NCI-H1694 treated with DMSO at 0.1 percent for 48 hours (cell line): ENCODE measurements at places on chromosomes 1 and 21.
A peak's percentile ranks its signal among the peaks of the same experiment; 100 is the strongest.

DNA sequence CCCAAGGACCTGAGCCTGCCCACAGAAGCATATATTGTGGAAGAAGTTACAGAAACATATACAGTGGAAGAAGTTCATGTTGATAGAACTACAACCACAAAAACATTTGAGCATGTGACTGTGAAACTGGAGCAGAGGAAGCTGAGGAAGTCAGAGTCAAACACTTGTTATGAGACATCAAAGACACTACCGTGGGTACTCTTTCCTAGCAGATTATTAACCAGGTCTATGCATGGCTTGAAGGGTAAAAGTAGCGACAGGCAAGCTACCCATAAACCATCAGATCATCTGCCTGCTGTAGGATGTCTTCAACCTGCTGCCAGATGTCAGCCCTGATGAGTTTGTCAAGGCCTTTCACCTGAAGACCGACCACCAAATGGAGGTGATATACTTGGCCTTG lies 35.8 kb downstream of the IVNS1ABP start:
- no peak for DNase-seq

DNA sequence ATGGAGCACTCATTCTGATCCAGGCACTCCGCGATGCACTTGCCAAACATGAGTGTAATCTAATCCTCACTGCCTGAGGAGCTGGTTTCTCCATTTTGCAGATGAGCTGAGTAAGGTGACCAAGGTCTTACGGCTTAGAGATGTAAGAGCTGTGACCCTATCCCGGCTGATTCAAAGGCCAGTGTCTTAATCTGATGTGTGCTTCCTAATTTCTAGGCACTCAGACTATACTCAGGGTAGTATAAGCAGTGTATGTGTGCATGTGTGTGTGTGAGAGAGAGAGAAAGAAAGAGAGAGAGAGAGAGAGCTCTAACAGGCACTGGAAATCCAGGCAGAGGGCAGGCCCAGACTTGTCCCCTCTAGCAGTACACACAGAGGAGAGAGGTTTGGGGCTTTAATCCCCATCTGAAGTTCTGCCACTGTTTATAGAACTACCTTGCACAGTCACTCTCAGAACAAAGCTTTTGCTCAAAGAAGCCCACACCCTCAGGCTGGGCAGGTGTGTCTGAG lies 188.2 kb downstream of the ZBTB18 start:
- peak; percentile 61 for DNase-seq

DNA sequence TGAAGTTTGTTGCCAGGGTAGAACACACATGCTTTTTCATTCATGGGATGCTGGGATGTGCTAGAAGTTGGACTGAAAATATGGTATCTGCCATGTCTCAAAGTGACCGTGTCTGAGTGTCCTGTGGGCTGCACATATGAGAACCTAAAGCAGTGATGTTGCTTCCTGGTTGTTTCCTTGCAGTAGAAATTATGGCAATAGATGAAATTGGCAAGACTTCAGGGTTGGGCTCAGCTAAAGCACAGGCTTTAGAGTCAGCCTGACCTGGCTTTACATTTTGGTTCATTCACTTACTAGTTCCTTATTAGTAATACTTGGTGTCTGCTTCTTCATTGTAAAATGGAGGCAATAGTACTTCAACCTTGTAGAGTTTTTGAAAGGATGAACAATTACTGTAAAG lies 2.2 kb downstream of the LAMC2 start:
- no peak for DNase-seq

DNA sequence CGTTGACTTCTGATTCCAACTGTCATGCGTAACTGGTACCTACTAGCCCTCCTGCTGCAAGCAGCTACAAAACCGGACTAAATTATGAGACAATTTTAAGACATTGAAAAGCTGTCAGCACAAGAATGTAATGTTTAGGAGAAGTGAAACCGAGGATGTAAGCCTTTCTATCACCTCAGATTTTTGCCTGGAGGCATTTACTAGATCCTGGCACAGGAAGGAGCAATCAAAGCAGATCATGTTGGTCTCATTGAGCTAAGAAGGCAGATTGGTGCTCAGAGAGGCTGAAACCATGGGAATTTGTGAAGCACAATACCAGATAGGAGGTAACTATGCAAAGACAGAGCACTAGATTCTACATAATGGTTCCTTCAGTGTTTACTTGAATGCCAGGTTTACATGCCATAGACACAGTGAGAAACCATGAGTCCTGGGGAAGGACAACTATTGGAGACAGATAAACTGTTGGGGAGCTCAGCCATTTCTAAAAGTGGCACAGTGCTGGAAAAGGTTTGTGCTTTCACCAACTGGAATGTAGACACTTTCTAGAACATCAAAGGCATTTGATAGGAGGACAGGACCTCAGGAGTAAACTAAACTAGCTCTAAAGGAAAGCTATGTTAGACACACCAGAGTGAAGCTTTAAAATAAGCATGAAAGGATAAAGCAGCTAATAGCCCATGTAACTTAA lies 179.4 kb downstream of the LYPLAL1 start:
- DNase-seq: no peak

GRCh38 chr1:6600410-6601048 lies 2.1 kb downstream of the KLHL21 start:
- DNase-seq: no peak

DNA sequence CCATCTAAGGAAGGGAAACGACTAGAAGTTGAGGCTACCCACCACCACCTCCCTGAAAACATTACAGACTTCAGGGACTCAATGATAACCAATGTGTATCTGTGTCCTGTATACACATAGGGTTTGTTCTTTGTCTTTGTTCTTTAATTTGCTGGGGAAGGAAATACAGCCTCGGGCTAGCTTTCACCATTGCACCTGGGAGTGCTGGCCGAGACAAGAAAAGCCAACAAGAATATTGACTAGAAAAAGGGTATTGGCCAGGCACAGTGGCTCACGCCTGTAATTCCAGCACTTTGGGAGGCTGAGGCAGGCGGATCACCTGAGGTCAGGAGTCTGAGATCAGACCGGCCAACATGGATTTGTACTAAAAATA lies 50.4 kb downstream of the MDM4 start:
- DNase-seq: no peak
